ENCODE measurements at places on chromosomes 12 and 14.

DNA sequence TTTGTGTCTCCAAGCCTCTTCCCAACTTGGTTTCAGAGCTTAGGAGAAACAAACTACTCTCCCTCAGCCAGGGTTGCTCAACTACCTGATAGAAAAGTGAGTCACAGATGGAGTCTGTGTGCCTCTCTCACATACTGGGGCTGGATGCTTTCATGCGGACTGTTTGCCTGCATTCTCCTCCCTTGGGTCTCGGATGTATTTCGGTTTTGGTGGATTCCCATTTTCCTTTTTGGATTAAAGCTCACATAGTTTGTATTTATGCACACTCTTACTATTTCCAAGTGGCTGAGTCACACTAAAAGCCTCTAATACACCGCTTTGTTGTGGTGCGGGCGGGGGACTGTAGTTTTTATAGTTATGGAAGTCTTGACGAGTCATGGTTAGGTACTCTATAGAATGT lies 505.4 kb downstream of the LRFN5 start:
- DNase-seq, result no peak

- DNase-seq, result no peak
Measured at GRCh38 chr12:123712780-123713319, 697 bp downstream of the ATP6V0A2 start.

- peak; percentile 65 for DNase-seq
Measured at GRCh38 chr12:6375269-6376078, at the start of gene SCNN1A. TSS of gene SCNN1A (minus strand) at chr12:6375563. CDS start at chr12:6374783, 780 bp downstream.

DNA sequence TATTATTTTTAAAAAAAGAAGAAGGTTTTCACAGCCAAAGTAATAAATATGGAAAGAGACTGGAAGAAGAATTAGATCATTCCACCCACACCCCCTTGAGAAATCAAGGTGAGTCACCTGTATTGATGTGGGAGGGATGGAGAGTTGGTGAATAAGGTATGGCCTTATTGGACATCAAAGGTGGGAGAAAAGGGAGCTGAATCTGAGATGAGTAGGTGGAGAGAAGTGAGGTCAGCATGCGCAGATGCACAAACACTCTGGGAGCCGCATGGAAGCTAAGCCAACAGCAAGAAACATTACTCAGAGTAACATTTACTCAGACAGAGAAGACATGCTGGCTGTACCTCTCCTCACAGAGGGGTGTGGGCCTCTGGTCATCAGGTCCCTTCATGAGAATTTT lies 113.1 kb upstream of the FOXG1 start:
- no peak for DNase-seq

GRCh38 chr12:7679251-7680045 lies 13.7 kb upstream of the APOBEC1 start:
- DNase-seq, result no peak

GRCh38 chr12:123900871-123901376 lies 71.7 kb downstream of the CCDC92 start:
- DNase-seq, result peak; percentile 47

DNA sequence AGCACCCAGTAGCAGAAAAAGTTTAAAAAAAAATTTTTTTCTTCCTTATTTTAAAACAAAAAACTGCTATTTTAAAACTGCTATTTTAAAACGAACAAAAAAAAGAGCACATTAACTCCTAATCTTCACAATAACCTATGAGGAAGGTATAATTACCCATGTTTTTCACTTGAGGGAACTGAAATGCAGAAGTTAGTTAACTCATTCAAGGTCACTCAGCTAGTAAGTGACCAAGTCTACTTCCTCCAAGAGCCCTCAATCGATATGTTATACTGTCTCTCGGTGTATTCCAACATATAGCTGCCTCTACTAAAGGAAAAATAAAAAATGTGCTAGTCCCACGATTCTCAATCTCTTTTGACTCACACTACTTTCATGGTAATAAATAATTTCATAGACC lies 7.8 kb downstream of the RPAP3 start:
- no peak for DNase-seq

DNA sequence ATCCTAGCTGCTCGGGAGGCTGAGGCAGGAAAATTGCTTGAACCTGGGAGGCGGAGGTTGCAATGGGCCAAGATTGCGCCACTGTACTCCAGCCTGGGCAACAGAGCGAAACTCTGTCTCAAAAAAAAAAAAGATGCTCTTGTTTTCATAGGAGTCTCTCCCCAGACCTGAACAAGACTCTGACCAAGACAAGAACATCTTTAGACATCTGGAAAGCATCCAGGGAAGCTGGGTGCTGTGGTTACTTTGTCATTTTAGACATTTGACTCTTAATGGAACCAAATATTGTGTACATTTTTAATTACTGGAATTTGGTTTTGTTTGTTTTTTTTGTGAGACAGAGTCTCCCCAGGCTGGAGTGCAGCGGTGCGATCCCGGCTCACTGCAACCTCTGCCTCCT lies 21.1 kb upstream of the ATF1 start:
- no peak for DNase-seq

DNA sequence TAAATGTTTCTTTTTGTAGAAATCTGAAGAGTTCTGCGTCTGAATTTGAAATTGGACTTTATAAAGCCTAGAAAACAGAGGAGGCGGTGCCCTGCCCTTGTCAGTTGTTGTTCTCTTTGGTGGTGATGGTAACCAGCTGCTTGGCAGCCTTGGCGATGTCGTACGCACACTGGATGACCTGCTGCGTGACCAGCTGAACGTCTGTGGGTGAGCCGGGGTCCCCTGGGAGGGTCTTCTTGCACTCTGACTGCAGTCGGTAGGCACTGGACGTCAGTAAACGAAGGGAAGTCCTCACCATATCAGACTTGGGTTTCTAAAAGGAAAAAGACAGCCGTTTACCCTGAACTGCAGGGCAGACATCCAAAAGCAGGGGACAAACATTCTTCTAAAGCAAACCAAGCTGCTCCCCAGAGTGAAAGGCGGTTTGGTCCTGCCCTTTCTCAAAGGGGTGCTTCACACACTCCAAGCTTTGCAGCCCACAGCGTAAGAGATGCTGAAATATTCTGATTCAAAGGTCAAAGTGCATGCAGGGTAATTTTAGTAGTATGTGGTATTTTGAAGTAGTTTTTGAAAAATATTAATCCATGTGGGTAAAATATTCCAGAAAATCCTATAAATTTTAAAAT lies 32.9 kb downstream of the TCHP start:
- DNase-seq, result no peak

- no peak for DNase-seq
Measured at GRCh38 chr12:44812062-44812461, 64.1 kb downstream of the NELL2 start.

DNA sequence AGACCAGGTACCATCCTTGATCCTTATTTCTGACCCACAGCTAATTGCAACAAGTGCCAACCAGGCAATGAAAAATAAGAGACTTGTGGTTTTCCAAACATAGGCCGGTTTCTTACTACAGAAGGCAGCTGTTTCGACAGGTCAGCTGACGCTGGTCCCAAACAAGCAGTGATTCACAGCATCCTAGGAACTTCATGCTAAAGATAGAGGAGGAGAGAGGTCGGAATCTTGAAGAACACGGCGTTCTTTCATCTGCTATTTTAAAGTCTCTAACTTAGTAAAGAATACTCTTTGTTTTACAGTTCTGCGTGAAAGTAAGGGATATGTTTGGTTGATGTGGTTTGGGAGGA lies 28.1 kb upstream of the ADGRD1 start:
- DNase-seq, result no peak

- DNase-seq, result no peak
Measured at GRCh38 chr12:95224202-95225170, 6.9 kb downstream of the VEZT start.

- peak; percentile 2 for DNase-seq
Measured at GRCh38 chr12:29073631-29074239, 75.3 kb upstream of the FAR2 start.

- DNase-seq, result no peak
Measured at GRCh38 chr12:110941391-110941790, 21.0 kb upstream of the MYL2 start.

GRCh38 chr12:117498256-117498655 lies 136.8 kb upstream of the NOS1 start:
- no peak for DNase-seq

DNA sequence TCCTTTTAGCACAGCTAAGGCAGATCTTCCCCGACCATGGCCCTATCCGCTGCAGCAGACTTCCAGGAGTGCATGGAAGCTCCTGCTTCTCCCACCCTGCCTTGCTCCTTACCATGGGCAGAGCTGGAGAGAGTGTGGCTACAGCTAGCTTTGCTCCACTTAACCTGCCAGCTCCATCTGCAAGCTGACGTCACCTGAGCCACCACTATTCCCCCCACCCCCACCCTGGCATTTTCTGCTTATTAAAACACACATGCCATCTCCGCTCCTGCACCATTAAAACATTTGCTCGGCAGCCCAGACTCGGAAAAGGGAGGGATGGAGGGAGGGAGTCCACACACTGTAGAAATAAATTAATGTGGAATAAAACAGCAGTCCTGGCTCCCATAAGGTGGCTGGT lies 67.8 kb downstream of the TUNAR start:
- DNase-seq, result no peak

DNA sequence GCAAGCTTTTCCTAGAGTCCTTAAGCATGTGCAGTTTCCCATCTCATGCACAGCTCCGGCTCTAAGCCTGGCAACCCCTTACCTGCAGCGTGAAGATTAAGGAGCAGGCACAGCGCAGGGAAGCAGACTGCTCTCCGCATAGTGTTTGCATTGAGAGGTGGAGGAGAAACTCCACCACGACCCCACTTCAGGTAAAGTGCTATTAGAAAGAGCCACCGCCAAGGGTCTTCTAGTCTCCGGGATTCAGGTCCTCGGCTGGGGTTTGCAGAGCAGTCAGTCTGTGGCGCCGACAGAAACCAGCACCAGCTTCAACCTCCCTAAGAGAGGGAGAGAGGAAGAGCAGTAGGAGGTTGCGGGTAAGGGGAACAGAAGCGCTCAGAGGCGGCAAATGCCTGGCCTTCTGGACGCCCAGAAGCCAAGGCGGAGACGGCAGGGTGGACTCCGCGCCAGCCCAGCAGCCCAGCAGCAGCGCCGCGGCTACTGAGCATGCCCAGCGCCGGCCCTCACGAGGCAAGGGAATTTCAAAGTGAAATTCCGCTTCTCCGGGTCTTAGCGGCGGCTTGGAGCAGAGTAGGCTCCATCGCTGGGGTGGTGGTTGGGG lies at the start of gene PTPRR:
TSS of gene PTPRR (minus strand) at position 488 of the 601 bp plus-strand sequence. CDS start at position 140, 348 bp downstream.
- DNase-seq, result peak; percentile 8

DNA sequence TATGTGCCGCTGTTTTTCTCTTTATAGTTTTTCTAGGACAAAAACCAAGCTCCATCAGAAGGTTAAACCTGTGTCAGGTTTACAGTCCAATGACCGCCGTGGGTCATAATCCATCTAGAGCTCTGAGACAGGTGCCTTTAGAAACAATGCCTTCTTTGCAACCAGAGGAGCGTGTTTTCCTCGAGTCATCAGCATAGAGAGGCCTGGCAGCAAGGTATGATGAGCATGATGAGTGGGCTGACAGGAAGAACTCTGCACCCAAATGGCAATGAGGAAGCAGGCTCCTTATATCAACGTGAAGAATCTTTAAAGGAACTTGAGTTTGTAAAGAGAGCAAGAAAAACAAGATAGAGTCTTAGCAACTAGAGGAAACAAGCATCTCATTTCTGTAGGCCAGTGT lies 60.5 kb upstream of the NUDT4 start:
- DNase-seq, result no peak

All from right kidney (tissue), 9 donors.